SK-N-SH (cell line): ENCODE measurements at places on chromosomes 1 and 21. TPM values are rescaled to one million over a fixed set of nuclear protein-coding genes. Genes with fewer than 3 reads are reported as not detected.

DNA sequence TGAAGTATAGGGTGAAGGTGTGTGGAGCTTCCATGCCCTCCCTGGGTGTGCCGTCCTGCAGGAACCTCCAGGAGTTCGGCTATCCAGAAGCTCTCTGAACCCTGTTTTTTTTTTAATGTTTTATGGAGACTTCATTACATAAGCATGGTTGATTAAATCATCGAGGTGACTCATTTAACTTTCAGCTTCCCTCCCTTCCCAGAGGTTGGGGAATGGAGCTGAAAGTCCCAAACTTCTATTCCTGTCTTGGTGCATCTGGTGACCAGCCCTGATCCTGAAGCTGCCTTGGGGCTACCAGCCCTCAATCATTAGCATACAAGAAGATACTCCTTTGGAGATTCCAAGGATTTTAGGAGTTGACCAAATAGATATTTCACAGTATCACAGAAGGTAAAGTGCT, 9.5 kb downstream of the RRP15 start:
- DNase-seq = no peak

DNA sequence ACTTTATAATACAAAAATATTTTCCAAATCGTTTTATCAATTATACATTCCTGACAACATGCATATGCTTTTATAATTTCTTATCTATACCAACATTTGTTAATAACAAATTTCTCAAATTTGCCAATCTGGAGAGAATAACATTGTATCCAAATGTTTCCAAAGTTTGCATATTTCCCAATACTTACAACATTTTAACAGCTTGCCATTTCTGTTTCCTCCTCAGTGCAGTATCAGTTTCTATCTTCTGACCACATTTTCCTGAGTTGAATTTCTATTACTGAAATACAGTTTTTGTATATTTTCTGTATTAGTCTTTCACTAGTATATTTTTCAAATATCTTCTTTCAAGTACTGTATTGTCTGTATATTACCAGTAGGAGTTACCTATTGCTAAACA, 1594.3 kb downstream of the PLA2G4A start:
- no peak for DNase-seq

- DNase-seq = peak; percentile 14
Observed at GRCh38 chr1:88061492-88062177, 622.4 kb upstream of the PKN2 start.

DNA sequence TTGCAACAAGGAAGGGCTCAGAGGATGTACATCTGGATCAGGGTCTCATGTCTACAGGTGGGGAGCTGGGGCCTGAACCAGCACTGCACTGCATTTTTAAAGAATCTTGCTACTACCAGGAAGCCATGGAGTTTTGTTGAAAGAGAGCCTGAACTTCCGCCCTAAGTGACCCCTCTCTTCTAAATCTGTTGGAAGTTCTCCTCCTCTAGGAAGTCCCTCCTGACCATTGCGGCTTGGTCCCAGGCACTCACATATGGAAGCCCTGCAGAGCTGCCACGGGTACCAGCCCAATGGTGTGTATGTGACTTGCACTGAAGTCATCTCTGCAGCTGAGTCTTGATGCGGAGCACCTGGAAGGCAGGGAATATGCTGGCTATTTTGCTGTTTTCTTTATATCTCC, 192.0 kb upstream of the GALNT2 start:
- no peak for DNase-seq

DNA sequence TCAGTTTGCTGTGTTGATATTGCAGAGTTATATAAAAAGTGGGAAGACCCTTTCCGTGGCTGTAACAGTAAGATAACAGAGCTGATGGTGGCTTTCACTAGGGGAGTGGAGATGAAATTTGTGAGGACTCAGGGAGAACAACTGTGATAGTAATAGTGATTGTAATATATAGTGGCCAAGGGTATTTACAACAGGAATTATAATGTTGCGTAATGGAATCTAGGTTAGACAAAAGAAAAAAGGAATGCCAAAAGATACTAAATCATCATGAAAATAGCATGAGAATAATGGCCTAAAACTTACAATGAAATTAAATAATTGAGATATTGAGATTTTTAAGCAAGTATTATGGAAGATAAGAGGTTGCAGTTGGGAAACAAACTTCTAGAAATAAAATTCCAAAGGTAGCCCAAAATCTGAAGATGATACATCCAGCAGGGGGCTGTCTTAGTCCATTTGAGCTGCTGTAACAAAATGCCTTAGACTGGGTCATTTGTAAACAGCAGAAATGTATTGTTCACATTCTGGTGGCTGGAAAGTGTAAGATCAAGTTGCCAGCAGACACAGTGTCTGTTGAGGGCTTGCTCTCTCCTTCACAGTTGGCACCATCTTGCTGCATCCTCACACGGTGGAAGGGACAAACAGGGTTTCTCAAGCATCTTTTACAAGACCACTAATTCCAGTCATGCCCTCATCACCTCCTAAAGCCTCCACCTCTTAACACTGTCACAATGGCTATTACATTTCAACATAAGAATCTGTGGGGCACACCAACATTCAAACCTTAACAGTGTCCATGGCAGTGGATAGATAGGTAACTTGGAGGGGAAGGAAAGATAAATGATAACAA, 711.2 kb downstream of the MRPL39 start:
- peak; percentile 1 for DNase-seq

DNA sequence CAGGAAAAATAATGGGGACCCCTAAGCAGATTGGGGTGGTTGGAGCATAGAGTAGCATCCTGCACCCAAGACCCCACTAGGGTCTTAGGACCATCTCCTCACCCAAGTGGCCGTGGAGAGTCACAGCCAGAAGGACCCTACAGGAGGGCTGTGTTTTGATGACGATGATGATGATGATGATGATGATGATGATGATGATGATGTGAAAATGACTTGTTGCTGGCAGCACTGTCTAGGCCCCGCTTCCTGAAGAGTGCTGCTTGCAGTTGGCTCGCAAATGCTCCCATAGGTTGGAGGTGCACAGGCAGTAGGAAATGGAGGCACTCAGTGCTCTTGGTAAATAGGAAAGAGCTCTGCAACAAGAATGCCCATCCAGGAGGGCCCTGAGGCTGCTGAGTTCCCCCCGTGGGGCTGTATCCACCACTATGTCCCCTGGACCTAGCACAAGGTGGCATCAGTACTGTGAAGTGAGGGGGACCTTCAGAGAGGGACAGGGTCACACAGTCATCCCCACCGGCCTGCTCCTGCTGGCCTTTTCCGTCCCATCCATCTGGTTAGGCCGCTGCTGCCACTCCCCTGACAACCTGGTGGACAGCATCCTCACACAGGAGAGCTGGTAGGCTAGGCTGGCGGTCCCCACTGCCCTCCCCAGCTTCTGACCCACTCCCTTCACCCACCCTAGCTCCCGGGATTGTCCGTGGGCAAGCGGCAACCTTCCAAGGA, 139.6 kb downstream of the FOXD2 start:
- no peak for DNase-seq

DNA sequence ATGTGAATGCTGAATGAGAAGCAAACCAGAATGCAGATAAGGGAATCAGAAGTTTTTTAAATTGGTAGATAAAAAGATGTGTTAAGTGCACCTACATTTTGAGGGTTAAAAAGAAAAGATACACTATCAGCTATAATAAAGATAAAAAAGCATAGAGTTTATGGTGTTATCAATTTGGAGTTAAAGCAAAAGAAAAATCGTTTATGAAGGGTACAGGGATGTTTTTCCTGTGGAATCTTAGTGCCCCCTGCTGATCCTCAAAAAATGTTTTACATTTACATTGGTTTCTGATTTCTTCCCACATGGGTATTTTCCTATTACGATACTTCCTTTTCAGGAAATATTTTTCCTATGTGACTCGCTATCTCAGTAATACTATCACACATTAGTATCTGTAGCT, 293.5 kb downstream of the MRPL39 start:
- peak; percentile 23 for DNase-seq

GRCh38 chr21:38664841-38665240, 140.9 kb upstream of the ETS2 start:
- DNase-seq = no peak

DNA sequence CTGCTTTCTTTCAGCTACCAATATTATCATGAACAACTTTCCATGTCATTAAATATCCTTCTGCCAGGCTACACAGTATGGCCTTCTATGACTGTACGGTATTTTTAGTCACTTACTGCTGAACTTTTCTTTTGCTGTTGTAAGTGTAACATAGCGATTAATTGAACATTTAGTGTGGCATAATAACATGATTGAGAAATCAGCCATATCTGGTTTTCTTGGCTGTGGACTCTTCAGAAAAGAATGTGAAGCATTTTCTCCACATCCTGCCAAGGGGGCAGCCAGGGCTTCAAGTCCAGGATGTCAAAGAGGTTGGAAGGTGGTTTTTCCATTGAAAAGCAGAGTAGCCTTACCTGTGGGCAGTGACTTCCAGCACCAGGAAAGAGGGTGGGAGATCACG, 8.8 kb upstream of the AHCYL1 start:
- no peak for DNase-seq

DNA sequence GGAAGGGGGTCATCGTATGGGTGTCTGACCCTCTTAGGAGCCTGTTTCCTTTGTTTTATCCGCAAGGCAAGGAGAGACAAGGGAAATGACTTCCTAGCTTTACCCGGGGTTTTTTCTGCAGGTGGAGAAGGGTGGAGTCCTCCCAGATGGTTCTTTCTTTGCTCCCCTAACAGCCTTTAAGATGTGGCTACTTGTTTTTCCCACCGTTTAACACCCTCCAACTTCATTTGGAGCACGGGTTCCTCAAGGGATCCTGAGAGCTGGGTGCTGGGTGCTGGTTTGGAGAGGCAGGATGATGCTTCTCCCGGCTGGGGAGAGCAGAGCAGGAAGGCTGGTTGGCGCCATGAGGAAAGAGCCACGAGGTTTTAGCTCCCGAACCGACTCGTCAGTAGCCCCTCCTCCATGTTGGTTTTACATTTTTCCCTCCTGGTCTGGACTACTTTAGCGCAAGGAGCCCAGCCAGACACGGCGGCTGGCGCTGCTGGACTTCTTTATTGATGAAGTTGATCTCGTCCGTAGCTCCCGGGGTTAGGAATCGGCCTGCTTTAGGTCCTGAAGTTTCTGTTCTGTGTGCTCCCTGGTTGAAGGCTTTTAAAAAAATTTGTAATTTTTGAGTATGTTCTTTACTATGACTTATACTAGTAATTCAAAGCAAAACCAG, 1.4 kb downstream of the UCK2 start:
- peak; percentile 82 for DNase-seq

- DNase-seq = no peak
Observed at GRCh38 chr1:166951050-166951449, 24.3 kb downstream of the ILDR2 start.

DNA sequence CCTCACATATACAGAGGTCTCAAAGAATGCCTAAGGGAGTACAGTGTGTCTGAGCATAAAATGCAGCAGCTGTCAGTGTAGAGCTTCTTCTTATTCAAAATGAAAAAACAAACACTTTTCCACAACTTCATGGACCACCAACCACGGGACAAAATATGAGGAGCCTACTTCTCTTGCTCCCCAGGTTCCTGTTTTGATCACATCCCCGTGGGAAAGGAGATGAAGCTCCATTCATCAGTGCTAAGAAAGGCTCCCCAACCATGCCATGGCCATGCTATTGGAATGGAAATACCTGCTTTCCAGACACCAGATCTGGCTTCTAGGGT, 383 bp downstream of the CD48 start:
- no peak for DNase-seq

DNA sequence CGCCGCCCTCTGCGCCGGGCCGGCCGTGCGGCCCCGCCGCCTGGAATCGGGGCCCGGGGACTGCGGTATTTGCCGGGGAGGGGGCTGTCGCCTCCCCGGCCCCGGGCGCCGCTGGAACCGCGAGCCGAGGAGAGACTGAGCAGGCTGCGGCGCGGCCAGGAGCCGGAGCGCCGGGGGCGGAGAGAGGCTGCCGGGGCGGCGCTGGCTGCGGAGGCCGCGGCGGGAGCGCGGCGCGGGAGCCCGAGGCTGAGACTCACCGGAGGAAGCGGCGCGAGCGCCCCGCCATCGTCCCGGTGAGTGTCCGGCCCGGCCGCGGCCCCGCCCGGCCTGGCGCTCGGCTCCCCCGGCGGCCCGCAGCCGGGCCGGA, 746 bp downstream of the DYRK1A start:
- peak; percentile 66 for DNase-seq

- DNase-seq = no peak
Observed at GRCh38 chr1:206715552-206716158, 30.9 kb downstream of the MAPKAPK2 start.

DNA sequence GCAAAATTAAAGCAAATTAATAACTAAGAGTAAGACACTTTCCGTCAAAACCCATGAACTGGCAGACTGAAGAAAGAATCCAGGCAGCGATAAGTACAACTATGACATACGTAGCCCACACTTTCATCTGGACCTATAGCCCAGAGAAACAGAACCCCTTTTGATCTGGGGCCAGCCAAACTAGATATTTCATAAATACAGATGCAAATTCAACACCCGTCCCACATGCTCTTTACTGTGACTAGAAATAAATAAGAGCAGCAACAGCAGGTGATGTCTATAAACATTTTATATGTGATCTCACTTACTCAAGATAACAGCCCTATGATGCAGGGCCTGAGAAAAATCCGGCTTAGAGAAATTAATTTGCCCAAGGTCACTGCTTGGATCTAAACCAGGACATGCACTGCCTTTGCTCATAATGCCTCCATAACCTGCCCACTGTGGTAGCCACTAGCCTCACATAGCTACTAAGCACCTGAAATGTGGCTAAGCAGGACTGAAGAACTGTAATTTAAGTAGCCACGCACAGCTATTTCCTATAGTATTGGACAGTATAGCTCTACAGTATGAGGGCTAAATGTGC, 130.2 kb downstream of the TGFBR3 start:
- DNase-seq = no peak

GRCh38 chr1:230206976-230207375, 139.9 kb downstream of the GALNT2 start:
- no peak for DNase-seq

The SYCP1 gene
- not detected in 2 replicates for polyA plus RNA-seq

The SPRR1B gene
- polyA plus RNA-seq = not detected in 2 replicates

The GALE gene
- 71.7 and 76.0 TPM in 2 replicates for polyA plus RNA-seq

The S100A10 gene
- polyA plus RNA-seq = 141 and 161 TPM in 2 replicates

The OSCP1 gene
- polyA plus RNA-seq = 11.9 and 15.2 TPM in 2 replicates

The FOXO6 gene
- polyA plus RNA-seq = 0.11 and 0.35 TPM in 2 replicates

The SLC22A15 gene
- polyA plus RNA-seq = 0.13 and 0.41 TPM in 2 replicates

The ALX3 gene
- polyA plus RNA-seq = not detected in 2 replicates

The LPGAT1 gene
- polyA plus RNA-seq = 4.8 and 6.3 TPM in 2 replicates

The TMEM61 gene
- not detected in 2 replicates for polyA plus RNA-seq

The IFI44 gene
- 6.5 and 8.7 TPM in 2 replicates for polyA plus RNA-seq

The LCE6A gene
- polyA plus RNA-seq = not detected in 2 replicates
